A549 treated with CpdA at 1 μM for 4 hours (cell line): ENCODE measurements at places on chromosomes 2 and 18. TPM values are rescaled to one million over a fixed set of nuclear protein-coding genes. Genes with fewer than 3 reads are reported as not detected.

The PIAS2 gene
- 8.1 to 8.9 TPM (median 8.2 TPM) in 5 replicates for total RNA-seq

The PLGLB2 gene
- 0.14 to 0.41 TPM (median 0.29 TPM) in 4 of 5 replicates, not detected in the other for total RNA-seq

The NEB gene
- total RNA-seq, result 0.29 to 0.86 TPM (median 0.34 TPM) in 5 replicates

The FAM237A gene
- not detected in 5 replicates for total RNA-seq

The FBXO41 gene
- total RNA-seq, result 4.6 to 6.4 TPM (median 5.1 TPM) in 5 replicates

The CNGA3 gene
- total RNA-seq, result not detected in 5 replicates

The PLGLB1 gene
- total RNA-seq, result 0.53 to 1.1 TPM (median 0.84 TPM) in 5 replicates

The NETO1 gene
- total RNA-seq, result not detected in 5 replicates

The SNRNP27 gene
- 48.2 to 81.8 TPM (median 52.7 TPM) in 5 replicates for total RNA-seq

The BMPR2 gene
- 10.7 to 17.7 TPM (median 15.2 TPM) in 5 replicates for total RNA-seq

The LOXL3 gene
- total RNA-seq, result 0.32 to 0.65 TPM (median 0.45 TPM) in 5 replicates

The MROH2A gene
- total RNA-seq, result 0.10 to 0.19 TPM (median 0.13 TPM) in 3 of 5 replicates, not detected in the others

The CDH19 gene
- total RNA-seq, result 0.98 to 2.3 TPM (median 1.5 TPM) in 5 replicates

The ALPP gene
- total RNA-seq, result 0.23 to 0.37 TPM (median 0.35 TPM) in 5 replicates

The TOGARAM2 gene
- total RNA-seq, result 0.06 to 0.31 TPM (median 0.13 TPM) in 4 of 5 replicates, not detected in the other

The GLS gene
- 131 to 263 TPM (median 184 TPM) in 5 replicates for total RNA-seq

The DTNA gene
- total RNA-seq, result 0.15 to 0.98 TPM (median 0.30 TPM) in 4 of 5 replicates, not detected in the other

The ITPRIPL1 gene
- not detected in 5 replicates for total RNA-seq

The CRYBA2 gene
- 0.44 TPM in 1 of 5 replicates, not detected in the others for total RNA-seq

The EIPR1 gene
- 35.2 to 42.9 TPM (median 41.3 TPM) in 5 replicates for total RNA-seq

The OSBPL1A gene
- 9.9 to 16.1 TPM (median 12.1 TPM) in 5 replicates for total RNA-seq

The ADRA2B gene
- total RNA-seq, result 0.03 to 0.09 TPM (median 0.08 TPM) in 5 replicates

The MGAT5 gene
- 16.0 to 20.9 TPM (median 20.4 TPM) in 5 replicates for total RNA-seq

The SYT4 gene
- not detected in 5 replicates for total RNA-seq

The RESP18 gene
- total RNA-seq, result not detected in 5 replicates

The RUFY4 gene
- total RNA-seq, result not detected in 5 replicates

The COL5A2 gene
- 49.4 to 93.9 TPM (median 80.3 TPM) in 5 replicates for total RNA-seq

The NPHP1 gene
- 8.0 to 10.3 TPM (median 8.9 TPM) in 5 replicates for total RNA-seq

The GCG gene
- total RNA-seq, result not detected in 5 replicates

The SLC11A1 gene
- total RNA-seq, result 0.24 to 0.63 TPM (median 0.35 TPM) in 5 replicates

The GPR55 gene
- 0.01 TPM in 1 of 5 replicates, not detected in the others for total RNA-seq

The COL4A4 gene
- 0.68 to 1.7 TPM (median 1.4 TPM) in 5 replicates for total RNA-seq

The EVX2 gene
- not detected in 5 replicates for total RNA-seq

The NYAP2 gene
- 0.02 TPM in 1 of 5 replicates, not detected in the others for total RNA-seq

The COPS7B gene
- 34.5 to 42.5 TPM (median 41.2 TPM) in 5 replicates for total RNA-seq

The GKN1 gene
- 0.49 to 0.73 TPM (median 0.64 TPM) in 5 replicates for total RNA-seq
